ENCODE measurements at places on chromosomes 12 and 14.

- DNase-seq, result no peak
Observed at GRCh38 chr14:56959869-56960268, 149.6 kb upstream of the OTX2 start.

- DNase-seq, result no peak
Observed at GRCh38 chr12:52383331-52383730, 2.1 kb downstream of the KRT84 start.

DNA sequence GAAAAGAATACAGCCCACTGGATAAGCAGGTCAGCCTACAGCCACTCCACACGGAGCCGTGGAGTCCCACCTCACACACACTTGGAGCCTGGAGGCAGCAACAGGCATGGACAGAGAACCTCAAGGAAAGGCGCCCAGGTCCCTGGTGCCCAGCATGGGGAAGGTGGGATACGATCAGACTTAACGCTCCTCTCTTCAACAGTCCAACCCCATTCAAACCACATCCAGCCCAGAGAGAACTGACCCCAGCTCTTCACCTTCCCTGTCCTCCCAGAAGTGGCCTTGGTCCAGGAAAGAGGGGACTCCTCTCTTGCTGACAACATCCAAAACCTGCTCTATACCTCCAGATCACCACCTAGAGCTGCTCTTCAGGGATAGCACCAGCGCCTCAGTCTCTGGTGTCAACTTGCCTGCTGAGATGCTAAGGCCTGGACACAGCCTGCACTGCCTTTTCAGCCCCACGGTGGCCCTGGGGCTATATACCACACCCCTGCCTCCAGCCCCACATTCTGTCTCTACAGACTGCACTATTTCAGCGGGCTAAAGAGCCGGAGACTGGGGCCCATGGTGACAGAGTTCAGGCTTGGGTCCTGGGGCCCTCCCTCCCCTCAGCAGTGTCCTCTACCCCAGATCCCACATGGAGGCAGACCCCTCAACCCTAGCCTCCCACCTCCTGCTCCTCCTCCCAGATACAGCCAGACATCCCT lies 7.0 kb downstream of the ADCY6 start:
- DNase-seq, result no peak

- no peak for DNase-seq
Observed at GRCh38 chr14:44866770-44867169, 95.0 kb downstream of the KLHL28 start.

GRCh38 chr12:76108356-76108755 lies 23.9 kb upstream of the NAP1L1 start:
- DNase-seq, result no peak

DNA sequence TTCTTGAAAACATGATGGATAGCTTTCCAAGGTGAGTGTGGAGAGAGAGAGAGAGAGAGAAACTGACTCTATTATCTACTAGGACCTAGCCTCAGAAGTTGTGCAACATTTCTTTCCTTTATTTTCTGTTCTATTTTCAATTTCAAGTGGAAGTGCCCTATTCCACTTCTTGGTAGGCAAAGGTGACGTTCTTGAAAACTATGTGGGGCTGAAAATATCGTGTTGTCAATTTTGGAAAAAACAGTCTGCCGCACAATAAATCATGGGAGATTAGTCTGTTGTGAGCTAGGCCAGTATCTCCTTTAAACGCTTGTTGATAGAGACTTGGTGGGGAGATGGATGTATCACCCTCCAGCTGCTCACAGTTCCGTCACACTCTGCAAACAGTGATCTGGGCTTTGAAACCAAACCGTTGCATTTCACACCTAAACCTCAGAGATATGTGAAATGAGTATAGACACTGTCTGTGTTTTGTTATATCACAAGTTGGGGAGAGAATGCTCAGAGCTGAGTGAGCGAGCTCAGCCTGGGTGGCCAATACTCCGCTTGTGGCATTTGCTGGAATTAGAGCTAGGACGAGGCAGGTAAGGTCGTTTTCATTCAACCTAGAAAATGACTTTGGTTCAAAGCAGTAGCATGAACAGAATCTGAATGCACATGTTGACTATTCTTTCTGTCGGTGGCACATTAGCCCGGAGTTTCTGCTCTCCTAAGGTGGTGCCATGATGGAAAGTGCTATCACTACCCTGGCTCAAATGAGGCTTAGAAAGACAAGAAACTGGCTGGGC lies 75.1 kb upstream of the ST8SIA1 start:
- DNase-seq, result peak; percentile 53

GRCh38 chr14:76951166-76951565 lies 77.3 kb downstream of the IRF2BPL start:
- no peak for DNase-seq

GRCh38 chr14:106883218-106883692 lies 1356.9 kb downstream of the TMEM121 start:
- peak; percentile 13 for DNase-seq

DNA sequence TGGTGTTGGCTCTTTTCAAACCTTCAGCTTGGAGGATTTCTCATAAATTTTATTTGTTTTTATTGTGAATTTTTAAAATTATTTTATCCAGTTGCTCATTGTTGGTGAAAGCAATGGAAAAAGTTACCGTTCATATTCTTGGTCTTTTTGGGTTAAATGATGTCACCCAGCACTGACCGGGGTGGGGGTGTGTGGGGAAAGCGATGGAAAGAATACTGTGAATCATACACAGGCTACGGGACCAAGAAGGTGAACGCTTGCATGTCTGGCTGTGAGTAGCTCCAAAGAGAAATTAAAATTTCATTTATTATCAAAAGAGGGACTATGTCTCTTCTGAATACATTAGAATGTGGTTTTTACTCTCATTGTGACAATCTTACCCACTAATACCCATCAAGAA lies 430.1 kb downstream of the AEBP2 start:
- DNase-seq, result no peak

GRCh38 chr14:52840877-52841276 lies 49.5 kb upstream of the GNPNAT1 start:
- DNase-seq, result no peak

DNA sequence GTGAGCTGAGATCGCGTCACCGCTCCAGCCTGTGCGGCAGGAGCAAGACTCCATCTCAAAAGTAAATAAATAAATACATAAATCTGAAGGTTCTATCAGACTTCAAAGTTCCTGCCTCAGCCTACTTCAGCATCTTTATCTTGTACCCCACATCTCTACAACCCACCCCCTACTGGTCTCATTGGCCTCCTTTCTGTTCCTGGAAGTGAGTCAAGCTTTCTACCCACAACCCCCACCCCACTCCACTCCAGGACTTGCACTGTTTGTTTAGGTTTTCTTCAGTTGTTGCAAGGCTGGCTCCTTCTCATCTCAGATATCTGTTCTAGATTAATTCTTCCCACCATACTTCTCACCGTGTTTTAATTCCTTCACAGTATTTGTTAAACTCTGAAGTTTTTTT lies 714 bp upstream of the PSMC6 start:
- DNase-seq, result peak; percentile 62

GRCh38 chr12:100674036-100674888 lies 100.8 kb downstream of the GAS2L3 start:
- no peak for DNase-seq

DNA sequence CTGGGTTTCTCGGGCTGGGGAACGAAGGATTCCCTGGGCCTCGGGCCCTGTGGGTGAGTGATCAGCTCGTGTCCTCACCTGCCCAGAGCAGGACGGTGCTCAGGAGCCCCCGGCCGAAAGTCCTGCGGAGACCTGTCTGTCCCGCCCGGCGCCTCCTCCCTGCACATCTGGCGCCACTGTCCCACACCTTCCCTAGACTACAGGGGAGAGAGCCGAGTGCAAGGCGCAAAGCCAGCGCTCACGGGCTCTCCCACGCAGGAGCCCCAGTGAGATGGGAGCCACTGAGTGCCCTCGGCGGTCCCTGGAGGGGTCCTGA lies 13.1 kb upstream of the TEX22 start:
- no peak for DNase-seq

DNA sequence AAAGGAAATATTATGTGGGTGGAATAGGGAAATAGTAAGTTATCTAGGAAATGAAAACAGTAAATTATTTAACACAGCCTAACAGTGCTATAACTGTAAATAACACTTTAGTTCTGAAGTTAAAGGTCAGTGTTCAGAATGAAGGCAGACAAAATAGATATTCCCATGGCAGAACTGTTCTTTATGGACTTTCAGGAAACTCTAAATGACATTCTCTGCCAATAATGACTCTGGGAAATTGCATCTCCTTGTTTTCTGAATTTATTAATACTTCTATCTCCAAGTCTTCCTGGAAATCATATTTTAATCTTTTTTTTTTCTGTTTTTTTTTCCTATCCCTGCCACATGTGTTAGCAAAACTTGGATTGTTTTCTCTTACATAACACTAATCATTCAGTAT lies 101.4 kb downstream of the PDE3A start:
- DNase-seq, result no peak

- DNase-seq, result no peak
Observed at GRCh38 chr12:38402811-38403210, 86.2 kb downstream of the ALG10B start.

GRCh38 chr12:72074065-72074464 lies 135.4 kb downstream of the TPH2 start:
- DNase-seq, result no peak

- DNase-seq, result no peak
Observed at GRCh38 chr12:64882687-64883086, 58.2 kb downstream of the TBC1D30 start.

GRCh38 chr12:20440408-20440807 lies 72.1 kb downstream of the PDE3A start:
- DNase-seq, result no peak

GRCh38 chr14:101622251-101623076 lies 61.2 kb downstream of the DIO3 start:
- DNase-seq, result no peak

DNA sequence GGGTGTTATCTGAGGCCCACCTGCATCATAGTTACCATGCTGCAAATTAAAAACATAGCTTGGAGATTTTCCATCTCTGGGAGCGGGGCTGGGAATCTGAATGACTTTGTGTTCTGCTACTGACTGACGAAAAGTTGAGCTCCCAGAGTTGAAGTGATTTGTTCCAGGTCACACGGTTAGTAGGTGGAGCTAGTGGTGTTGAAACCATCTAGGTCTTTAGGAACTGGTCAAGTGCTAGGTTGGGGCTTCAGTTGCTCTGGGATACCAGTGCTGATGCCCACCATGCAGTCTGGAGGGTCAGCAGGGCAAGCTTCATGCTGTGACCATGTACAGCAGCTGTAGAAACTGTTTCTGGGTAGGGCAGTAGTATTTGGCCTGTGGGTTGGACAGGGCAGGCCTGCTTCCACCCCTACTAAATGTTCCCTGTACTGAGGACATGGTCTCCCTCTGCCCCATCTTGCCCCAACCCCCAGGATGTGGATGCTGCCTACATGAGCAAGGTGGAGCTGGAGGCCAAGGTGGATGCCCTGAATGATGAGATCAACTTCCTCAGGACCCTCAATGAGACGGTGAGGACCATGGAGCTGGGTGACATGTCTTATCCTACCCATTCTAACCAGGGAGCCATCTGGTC lies 5.3 kb downstream of the KRT7 start:
- no peak for DNase-seq

DNA sequence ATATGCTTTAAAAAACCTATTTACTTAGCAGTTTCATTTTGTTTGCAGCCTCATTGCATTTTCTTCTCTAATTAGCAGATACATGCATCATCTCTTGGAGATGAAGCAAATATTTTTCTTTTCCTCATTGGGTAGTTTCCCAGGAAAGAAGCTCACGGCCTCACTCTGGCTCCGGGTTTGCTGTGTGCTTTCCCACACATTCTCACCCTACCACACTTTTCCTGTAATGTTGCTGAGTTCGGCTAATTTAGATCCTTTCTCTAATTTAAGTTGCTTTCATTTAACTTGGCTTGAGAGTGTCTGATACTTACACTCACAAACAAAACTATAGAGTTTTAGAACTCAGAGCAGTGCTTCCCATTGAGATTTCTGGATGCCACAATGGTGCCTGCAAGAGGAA lies 928.2 kb downstream of the NRXN3 start:
- DNase-seq, result no peak

GRCh38 chr14:79265366-79265946 lies 945.8 kb downstream of the DIO2 start:
- DNase-seq, result no peak

DNA sequence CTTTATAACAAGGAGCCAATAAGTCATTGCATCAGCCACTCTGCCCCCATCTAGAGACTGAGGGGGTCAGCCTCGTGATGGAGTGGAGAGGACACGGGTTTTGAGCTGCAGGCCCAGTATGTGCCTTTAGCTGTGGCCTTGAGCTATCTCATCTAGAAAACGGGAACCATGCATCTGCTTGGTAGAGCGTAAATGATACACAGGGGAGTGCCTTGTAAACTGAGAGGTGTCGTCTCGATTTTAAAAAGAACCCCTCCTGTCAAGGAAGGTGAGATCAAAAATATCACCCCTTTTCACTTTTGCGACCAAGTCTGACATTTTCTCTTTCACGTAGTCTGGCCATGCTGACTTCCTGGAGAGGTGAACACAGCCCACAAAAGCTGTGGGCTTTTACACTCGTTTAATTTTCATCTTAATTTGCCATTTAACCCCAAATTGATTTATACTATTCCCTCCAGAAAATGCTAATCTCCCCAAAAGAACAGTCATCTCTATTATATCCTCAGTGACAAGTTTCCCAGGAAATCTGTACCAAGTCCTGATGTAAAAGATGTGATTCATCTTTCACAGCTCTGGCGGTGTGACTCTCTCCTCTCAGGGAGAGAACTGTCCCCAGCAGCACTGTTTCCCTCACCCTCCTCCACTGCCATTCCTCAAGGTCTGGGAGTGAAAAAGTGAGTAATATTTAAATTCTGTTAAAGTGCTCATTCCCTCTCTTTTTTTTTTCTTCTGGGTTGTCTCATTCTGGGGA lies 30.6 kb downstream of the VCPKMT start:
- peak; percentile 39 for DNase-seq

- DNase-seq, result no peak
Observed at GRCh38 chr12:20368651-20369304, 441 bp downstream of the PDE3A start.

- DNase-seq, result no peak
Observed at GRCh38 chr14:75426332-75427125, 1.3 kb upstream of the JDP2 start.

DNA sequence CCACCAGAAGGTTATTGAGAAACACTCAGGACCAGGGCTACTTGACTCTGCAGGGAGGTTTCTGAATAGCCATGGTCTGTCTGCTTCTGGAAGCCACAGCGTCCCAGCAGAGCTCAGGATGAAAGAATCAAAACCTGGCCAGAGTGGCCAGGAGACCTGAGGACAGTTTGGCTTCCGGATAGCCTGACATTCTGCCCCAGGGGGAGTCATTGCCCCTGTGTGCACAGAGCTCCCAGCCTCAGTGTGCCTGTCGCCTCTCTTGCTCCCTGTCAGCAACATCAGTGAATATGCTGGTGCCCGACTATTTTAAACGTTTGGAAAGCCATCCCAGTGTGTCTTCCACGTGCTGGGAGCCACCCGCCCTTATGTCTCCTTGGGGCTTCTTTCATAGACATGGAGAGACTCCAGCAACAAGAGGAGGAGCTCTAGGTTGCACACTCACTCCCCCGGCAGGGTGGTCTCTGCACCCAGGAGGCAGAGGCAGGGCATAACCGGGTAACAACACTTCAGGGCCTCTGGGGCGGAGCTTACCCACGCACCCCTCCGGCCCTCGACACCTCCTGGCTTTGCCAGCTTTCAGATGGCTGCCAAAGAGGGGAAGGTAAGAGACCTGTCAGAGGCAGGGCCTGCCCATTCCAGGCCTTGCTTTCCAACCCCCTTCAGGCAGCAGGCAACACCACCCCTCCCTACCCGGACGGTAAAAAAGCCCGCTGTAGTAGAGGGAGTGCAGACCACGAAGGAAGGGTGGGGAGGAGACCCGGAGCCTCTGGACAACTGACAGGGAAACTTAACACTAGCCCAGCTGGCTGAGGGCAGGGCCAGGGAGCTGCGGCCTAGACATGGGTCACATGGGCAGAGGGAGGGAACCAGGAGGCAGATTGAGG lies 19.0 kb upstream of the SLC6A12 start:
- no peak for DNase-seq
